ENCODE measurements at places on chromosomes 2 and 18.

GRCh38 chr2:66030553-66030952, 404.4 kb upstream of the MEIS1 start:
- DNase-seq = no peak

GRCh38 chr2:198697218-198697617, 760.5 kb downstream of the SATB2 start:
- DNase-seq = no peak

GRCh38 chr2:48332286-48332685, 197.7 kb upstream of the STON1 start:
- no peak for DNase-seq

- DNase-seq = no peak
Observed at GRCh38 chr18:45935591-45936335, 31.4 kb downstream of the EPG5 start.

GRCh38 chr2:95350774-95351597, 51.5 kb upstream of the FAHD2A start:
- DNase-seq = no peak

- DNase-seq = no peak
Observed at GRCh38 chr2:28084564-28084963, 194.0 kb downstream of the BABAM2 start.

DNA sequence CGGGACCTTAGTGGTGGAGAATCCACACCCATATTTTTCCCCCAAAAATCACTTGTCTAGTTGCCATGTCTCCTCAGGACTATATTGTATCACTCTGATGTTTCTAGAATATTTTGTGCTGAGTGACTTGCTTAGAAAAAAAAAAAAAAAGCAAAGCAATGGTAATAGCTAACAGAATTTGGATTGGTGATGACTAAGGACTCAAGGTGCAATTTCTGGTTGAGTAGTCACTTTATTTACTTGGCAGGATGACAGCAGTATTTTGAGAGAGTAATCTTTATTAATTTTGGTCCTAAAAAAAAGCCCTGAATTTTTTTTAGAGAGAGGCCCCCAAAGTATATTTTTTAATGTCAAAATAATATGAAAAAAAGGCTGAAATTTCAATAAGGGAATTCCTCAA, 32.8 kb upstream of the MYO3B start:
- no peak for DNase-seq

- DNase-seq = no peak
Observed at GRCh38 chr2:128300151-128301020, 18.3 kb downstream of the HS6ST1 start.

Data from NK-92 treated with Interleukin-12 subunit alpha and Interleukin-12 subunit beta, amount 100 ng/mL, for 24 hours (cell line).